Stimulated activated naive CD4-positive, alpha-beta T cell (primary cell): ENCODE measurements at places on chromosomes 6 and 20.
A peak's percentile ranks its signal among the peaks of the same experiment; 100 is the strongest.

DNA sequence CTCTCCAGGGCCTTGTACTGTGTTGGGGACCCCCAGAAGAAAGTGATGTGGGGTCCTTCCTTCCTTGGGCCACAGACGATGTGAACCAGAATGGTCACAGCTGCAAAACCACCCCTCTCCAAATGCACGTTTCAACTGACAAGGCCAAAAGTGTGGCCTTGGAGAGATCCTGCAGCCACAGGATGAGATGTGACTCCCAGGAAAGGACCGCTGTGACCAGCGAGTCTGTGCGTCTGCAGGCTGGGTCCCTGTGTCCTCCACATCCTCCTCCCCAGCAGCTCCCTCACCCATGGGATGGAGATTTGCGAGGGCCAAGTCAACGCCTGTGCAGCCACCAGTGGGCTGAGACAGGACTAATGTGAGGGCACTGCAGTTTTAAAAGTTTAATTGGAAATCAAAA lies 247.0 kb downstream of the ERMARD start:
- DNase-seq = no peak

- DNase-seq = no peak
Measured at GRCh38 chr6:37259191-37259590, 1.2 kb upstream of the TMEM217 start.

DNA sequence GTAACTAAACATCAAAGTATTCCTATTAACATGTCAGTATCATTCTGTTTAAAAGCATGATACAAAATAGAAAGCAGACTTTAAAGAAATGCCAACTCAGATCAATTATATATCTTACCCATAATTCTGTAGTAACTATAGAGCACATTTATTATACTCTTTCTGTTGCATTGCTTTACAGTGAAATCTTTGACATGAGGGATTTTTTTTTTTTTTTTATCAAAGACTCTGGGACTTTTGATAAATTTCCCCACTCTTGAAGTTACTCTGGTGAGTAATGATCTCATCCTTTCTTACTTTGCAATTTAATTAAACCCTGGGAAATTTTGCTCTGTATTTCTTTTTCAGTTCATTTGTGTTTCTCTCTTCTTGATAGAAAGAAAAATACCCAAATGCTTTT lies 17.4 kb downstream of the ADGRF4 start:
- no peak for DNase-seq

- no peak for DNase-seq
Measured at GRCh38 chr20:4691753-4692152, 30.0 kb upstream of the PRND start.

GRCh38 chr20:5261763-5262162 lies 55.0 kb downstream of the PROKR2 start:
- DNase-seq = no peak

DNA sequence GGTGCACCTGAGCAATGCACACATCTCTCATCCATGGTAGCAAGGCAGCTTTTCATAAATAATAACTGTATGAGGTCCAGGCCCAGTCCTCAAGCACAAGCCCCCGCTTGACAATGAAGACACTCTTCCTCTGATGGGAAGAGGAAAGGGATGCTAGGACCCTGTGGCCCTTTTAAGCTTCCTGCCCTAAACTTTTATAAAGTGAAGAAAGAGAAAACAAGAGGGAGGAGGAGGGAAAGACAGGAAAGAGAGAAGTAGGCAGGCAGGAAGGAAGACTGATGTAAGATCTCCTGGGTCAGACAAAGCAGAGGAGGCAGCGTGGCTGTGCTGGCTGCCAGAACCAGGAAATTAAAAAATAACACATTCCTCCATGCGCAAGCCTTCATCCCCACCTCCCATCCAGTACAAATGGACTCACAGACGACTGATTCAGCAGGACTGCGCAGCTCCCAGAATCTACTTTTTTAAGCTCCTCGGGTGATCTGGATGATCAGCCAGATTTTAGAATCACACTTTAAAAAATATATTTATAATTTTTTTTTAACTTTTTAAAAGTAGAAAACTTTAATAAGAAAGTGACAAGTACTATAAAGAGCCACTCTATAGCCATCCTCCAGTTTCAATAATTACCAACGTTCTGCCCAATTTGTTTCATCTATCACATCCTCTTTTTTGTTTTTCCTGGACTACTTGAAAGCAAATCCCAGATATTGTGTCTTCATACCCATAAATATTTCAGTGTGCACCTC lies 16.5 kb downstream of the TNFAIP3 start:
- peak; percentile 64 for DNase-seq

DNA sequence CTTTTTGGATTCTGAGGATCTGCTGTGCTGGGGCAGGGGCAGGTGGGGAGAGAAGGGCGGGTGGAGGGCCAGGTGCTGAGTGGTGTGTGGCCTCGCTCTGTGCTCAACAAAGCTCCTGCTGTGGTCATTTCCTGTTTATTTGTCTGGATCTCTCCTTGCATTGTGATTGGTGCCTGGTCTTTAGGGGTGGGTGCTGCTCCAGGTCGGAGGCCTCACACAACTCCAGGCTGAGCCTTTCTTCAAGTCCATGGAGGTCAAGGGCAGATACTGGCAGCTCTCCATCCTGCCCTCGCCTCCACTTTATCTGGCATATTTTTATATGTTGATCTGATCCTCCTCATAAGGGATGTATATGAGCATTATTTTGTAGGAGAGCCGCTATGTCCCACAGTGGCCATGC lies 36.2 kb downstream of the HLA-F start:
- DNase-seq = no peak

- DNase-seq = no peak
Measured at GRCh38 chr6:29528300-29528931, 31.1 kb downstream of the UBD start.

- DNase-seq = no peak
Measured at GRCh38 chr6:142266060-142266459, 35.7 kb upstream of the ADGRG6 start.

DNA sequence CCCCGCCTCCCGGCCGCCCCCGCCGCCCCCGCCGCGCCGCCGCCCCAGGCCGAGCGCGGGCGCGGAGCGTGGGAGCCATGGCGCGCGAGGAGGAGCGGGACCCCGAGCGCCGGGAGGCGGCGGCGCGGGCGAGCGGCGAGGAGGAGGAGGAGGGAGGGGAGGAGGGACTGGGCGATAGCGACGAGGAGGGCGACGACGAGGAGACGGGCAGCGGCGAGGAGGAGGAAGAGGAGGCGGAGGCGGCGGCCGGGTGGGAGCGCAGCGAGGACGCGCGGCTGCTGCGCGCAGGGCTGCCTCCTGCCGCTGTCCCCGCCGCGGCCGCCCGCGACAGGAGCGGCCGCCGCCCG lies at the start of gene SLC24A3:
Gene SLC24A3, plus strand, starts transcription at position 174 of the 347 bp plus-strand sequence.
- no peak for DNase-seq

DNA sequence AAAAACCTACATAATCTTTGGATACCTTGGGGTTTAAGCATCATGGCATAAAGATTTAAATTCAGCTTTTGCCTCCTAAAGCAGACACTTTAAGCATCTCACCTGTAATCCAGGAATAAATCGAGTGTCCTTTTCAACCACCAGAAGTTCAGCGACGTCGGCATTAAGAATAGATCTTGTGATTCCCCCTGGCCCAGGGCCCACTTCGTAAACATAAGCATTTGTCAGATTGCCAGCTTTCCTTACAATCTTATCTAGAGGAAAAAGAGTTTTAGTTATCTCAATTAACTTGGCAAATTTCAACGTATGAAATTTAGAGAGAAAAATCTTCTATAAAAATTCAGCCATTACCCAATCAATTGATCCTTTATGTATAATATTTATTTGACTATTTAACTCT lies 3.2 kb downstream of the TFB1M start:
- no peak for DNase-seq

DNA sequence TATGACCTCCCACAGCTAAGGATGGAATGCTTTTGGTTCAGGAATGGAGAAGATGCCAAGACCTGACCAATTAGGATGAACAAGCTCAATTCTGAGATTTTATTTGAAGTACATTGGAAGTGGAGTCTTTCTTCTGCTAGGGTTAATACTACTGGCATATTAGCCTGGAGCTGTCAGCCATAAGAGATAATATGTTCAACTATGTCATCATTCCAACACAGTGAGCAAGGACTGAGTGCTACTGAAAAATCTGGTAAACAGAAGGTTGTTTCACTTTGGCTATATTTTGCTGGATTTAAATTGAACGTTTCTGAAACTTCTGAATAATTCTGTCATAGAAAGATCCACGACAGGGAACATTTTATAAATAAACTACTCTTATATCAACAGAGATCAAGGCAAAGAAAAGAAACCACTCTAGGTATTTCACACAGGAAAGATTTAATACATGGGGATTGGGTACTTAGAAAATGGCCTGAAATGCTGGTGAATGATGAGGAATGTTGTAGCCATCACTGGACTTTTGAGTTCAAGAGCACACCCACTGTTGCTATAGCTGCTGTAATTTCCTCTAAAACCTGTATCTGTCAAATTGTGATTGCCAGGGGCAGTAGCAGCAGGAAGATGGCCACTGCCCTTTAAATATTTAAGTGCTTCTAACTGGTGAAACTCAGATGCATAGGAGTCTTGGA lies 200.5 kb downstream of the PLCB4 start:
- no peak for DNase-seq

DNA sequence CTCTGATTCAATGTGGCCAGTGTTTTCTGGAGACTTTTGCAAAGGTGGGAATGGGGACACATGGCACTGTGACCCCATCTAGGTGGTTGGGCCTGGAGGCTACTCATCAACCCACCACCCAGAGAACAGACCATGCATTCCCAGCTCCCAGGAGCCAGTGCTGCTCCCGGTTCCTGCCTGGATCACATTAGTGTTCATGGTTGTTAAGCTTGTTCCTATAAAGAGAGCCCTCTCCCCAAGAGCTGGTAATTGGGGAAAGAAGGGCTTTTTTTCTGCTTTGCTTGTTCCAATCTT lies 102.0 kb downstream of the PHACTR3 start:
- no peak for DNase-seq

GRCh38 chr6:1279065-1279464 lies 32.8 kb upstream of the FOXQ1 start:
- no peak for DNase-seq

DNA sequence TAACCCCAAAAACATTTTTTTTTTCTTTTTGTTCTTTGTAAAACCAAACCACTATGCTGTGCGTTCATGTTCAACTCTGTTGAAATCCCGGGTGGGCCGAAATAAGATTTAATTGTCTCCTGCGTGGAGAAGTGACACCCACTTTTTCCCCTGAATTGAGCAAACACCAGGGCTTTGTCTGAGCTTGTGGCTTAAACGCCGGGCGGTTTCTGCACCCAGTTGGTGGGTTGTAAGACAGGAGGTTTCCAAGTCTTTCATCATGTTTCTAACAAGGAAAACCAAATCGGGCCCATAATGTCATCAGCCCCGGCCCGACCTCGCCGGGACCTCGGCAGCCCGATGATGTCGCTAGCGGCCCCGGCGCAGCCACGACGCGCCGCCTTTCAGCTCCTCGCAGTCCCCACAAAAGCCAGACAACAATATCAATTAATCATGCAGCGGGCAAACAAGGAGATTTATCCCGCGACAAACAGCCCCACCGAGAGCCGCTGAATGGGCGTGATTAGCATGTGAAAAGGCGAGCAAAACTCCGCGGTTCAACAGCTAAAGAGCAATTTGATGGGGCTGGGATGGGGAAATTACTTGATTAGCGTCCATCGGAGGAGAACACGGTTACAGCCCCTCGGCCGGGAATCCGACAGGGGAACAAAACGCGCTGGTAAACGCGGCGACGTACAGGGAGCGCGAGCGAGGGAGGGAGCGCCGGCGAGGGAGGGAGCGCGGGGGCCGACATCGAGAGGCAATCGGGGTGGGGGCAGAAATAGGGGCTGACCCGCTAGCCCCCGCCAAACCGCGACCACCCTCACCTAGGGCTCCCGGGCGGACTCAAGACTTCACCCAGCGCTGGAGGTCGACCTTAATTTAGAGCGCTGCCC lies 5.3 kb downstream of the LINC00237 start:
- no peak for DNase-seq

DNA sequence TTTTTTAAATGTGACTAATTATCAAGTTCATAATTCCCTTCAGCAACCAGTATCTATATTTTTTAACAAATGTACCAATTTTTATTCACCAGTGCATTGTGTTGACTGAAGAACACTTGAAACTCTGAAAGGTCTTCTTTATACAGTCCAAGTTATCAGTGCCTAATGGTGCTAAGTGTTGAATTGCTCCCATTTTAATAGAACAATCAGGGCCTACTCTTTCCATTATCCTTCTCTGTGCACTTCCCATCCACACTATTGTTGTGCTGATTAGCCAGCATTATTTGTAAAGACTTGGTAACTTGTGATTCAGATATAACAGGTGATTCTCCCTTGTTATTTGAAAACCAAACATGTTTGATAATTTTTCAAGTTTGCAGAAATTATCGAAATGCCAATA lies 1209.7 kb upstream of the MAP3K7 start:
- DNase-seq = no peak

DNA sequence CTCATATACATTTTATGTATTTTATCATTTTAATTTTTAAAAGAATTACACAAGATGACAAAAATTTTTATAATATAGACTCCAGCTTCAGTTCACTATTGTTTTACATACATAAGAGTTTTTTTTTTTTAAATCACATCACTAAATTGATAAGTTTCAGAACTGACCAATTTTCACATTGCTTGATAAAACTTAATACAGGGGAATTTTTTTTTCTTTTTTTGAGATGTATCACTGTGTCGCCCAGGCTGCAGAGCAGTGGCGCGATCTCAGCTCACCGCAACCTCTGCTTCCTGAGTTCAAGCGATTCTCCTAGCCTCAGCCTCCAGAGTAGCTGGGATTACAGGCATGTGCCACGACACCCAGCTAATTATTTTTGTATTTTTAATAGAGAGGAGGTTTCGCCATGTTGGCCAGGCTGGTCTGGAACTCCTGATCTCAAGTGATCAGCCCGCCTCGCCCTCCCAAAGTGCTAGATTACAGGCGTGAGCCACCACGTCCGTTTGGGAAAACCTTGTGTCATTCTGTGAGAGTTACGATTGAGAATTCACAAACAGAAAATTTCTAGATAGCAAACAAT lies 36.6 kb upstream of the BTN3A2 start:
- DNase-seq = peak; percentile 10

DNA sequence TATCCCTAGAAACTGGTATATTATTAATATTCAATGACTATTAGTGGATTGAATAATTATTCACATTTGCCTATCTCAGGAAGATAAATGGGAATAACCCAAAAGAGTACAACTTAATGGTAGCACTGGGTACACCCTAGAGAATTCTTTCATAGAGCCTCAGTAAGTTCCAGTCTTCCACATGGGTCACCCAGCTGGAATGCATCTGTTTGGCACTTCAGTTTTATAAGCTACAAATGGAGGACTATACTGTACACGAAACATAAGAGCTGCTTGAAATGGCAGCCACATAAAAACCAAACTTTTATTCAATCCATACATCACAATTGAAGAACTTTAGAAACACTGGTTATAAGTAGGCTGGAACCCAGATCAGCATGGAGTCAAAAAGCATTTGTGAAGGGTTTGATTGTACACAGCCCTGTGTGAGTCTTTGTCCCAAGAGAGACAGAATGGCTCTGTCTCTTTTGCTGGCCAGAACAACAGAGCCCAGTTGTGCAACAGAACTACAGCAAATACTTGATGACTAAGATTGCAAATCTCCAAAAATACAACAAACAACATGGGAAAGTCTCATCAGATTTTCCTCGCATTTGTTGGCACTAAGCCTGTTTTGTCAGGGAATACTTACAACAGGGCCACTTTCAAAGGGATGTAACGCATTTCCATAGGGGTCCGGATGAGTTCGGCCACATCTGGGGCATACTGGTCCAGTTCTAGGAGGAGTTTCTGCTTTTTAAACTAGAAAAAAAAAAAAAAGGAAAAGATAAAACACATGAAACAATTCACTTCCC lies 39.5 kb downstream of the PIGU start:
- no peak for DNase-seq

GRCh38 chr6:137490961-137491360 lies 3.2 kb downstream of the OLIG3 start:
- DNase-seq = no peak
